IPS DF 6.9 (cell line): ENCODE measurements at places on chromosomes 7 and 10.

DNA sequence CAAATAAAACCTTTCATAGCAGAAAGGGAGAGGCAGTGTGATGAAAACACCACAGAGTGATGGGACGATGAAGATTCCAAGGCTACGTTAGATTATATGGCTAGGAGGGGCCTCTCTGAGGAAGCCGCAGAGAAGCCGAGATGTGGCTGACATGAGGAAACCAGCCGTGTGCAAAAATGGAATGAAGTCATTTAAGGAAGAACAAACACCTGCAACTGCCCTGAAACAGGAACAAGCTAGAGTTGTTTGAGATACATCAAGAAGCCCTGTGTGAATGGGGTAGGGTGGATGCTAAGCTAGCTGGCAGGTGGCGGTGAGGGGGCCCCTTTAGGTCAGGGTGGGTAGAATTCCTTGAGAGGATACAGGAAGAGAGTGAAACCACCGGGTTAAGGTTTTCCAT, 129.5 kb downstream of the KLF6 start:
- no peak overlapping the region for H3K27ac ChIP-seq
- no peaks in the 10 kb centered on the region for H3K4me1 ChIP-seq
- H3K4me3 ChIP-seq, result no peak overlapping the region
- H3K27me3 ChIP-seq, result no peaks in the 10 kb centered on the region
- H3K36me3 ChIP-seq, result no peaks in the 10 kb centered on the region
- no peak for DNase-seq

DNA sequence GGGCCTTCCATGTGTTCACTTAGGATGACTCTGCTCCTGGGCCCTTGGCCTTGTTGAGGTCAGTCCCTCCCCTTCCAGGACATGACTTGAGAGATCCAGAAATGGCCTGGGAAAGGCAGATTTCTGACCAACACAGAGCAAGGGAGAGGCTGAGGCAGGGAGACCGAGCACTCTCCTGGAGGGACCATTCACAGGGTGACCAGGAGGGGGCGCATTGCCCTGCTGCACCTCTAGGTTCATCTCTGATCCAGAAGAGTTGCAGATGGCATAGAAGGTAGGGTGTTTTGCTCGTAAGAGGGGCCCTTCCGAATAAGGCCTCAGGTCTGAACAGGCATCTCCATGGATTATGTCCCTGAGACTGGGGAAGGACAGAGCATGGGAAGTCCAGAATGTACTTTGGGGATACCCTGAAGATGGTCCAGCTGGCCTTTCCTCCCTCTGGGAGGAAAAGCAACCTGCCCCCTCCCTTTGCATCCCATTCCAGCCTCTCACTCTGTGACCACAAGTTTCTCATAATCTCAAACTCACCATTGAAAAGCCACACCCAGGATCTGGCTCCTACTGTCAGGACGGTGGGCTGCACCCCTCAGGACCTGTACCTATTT, 6.6 kb downstream of the DMBT1 start:
- H3K4me1 ChIP-seq, result no peaks in the 10 kb centered on the region
- no peak overlapping the region for H3K4me3 ChIP-seq
- no peaks in the 10 kb centered on the region for H3K36me3 ChIP-seq
- H3K27me3 ChIP-seq, result no peaks in the 10 kb centered on the region

- no peaks in the 10 kb centered on the region for H3K36me3 ChIP-seq
- DNase-seq, result peak; percentile 33
- H3K4me3 ChIP-seq, result no peak overlapping the region
- H3K27me3 ChIP-seq, result no peaks in the 10 kb centered on the region
- 0 out of 2 replicates have a peak, but pooled peaks cover 2% of the 10 kb centered on the region for H3K4me1 ChIP-seq
Measured at GRCh38 chr7:131007439-131008330, 273.7 kb upstream of the KLF14 start.

DNA sequence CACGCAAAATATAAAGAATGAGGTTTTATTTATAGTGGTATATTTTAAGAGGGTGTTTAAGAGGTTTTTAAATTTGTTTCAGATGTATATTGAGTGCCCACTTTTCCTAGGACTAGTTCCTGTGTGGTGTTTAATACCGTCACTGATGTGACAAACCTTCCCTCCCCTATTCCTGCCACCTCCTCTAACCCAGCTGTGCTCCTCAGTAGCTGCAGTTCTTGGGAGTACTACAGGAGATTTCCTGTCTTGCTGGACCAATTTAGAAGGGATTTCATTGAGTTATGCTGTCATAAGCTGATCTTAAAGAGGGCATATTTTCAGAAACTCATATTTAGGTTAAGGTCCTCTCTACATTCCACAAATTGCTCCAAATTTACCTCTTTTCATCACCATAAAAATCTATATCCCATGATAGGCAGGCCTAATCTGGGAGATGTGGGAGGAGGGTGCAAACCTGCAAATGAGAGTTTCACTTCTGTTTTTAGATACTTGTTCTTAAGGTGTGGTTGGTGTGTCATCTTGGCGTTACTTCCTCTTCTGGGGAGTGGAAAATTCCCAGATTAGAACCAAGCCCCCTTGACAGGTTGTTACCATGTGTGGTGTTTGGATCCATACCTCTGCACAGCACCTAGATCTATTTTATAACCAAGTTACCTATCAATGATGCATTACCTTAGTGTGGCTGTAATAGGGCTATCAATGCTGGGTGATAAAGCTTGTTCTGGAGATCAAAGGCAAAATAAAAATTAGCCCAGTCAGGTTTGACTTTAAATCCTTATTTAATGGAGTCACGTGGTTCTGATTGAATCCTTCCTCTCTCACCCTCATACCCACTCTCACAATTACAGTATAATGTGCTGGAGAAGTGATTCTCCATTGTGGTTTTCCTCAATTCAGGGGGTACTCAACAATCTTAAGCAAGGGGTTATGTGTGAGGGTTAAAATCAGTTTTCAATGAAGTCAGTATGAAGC, 141.1 kb downstream of the CDK14 start:
- H3K27ac ChIP-seq, result no peak overlapping the region
- no peaks in the 10 kb centered on the region for H3K4me1 ChIP-seq
- H3K27me3 ChIP-seq, result no peaks in the 10 kb centered on the region
- H3K36me3 ChIP-seq, result no peaks in the 10 kb centered on the region; the same call in 1 of the 2 replicates
- no peak for DNase-seq

GRCh38 chr10:68492118-68492517, 20.3 kb upstream of the DNA2 start:
- no peaks in the 10 kb centered on the region for H3K36me3 ChIP-seq
- no peaks in the 10 kb centered on the region for H3K4me1 ChIP-seq
